AG09319 (cell line): ENCODE measurements at places on chromosomes 7 and 10.

DNA sequence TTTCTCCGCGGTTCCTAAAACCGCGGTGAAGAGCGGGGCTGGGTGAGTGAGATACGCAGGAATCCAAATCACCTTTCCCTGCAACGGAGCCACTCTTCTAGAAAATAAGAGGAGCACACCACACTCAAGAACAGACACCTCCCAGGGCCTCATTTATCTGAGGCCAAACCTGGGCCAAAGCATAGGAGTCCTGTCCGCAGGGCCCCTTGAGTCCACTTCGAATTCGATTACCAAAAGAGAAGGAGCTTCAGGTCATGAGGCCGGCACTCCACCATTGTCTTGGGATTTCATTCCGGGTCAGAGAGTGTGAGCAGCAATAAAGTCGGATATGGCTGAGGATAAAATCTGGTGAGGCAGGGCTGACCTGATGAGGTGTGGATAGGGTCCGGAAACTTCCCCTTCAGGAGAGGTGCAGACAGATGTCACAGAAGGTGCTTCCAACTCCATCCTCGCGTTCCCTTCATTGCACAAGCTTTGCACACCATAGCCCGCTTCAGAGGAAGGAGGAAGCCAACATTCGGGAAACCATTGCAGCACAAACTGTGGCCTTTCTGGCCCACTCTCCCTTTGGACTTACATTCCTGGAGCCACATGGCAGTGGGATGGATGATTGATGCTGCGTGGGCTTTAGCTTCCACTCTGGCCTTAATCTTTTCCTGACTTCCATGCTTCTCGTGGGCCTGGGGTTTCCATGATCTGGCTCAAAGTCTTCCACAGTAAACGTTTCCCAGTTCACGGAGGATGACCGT, 27.2 kb upstream of the ZNF273 start:
- no peak for DNase-seq

DNA sequence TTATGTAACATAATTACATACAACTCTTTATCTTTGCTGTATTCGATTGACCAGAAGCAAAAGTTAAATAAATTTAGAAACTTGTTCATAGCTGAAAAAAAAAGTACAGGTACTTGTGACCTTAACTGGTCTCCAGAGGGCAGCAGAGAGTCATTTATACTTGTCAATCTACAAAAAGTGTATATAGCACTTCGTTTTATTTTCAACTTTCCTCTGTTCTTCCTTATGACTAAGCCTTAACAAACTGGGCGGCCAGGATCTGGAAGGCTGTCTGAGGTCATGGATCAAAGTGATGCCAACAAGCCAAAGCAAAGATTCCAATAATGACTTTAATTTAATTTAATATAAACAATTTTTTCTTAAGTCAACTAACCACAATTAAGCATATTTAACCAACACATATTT, 29.8 kb downstream of the C10orf67 start:
- peak; percentile 69 for DNase-seq

GRCh38 chr7:87231258-87231657, 11.7 kb upstream of the TMEM243 start:
- DNase-seq: no peak

GRCh38 chr10:109784236-109784635, 139.1 kb downstream of the XPNPEP1 start:
- DNase-seq: no peak

DNA sequence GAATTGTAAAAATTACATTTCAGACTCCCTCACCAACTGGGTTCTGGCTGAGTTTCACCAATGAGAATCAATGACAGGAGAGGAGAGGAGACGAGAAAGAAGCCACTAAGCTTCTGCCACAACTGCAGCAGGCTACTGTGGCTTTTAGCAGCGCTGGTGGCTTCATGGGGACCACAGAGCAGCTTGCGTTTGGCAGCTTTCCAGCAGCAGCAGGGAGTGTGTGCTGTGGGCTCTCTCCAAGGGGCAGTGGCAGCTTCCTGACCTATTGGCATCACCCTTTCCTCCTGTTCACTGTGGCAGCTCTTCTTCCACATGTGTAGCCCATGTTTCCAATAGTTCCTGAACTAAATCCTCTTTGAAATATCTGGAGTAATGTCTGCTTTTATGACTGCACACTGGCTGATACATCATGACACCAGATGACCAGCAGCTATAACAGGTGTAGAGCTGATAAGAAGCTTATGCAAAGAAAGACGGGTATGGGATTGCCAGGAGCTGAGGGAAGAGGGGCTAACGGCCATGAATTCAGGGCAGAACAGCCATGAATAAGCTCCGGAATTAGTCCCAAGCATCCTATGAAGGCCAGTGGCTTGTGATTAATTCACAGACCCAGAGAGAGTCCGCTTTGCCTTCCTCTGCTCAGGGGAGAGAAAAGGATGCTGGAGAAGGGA, 46.8 kb downstream of the KCNH2 start:
- no peak for DNase-seq

GRCh38 chr10:105192861-105193260, 551.8 kb downstream of the SORCS3 start:
- no peak for DNase-seq

DNA sequence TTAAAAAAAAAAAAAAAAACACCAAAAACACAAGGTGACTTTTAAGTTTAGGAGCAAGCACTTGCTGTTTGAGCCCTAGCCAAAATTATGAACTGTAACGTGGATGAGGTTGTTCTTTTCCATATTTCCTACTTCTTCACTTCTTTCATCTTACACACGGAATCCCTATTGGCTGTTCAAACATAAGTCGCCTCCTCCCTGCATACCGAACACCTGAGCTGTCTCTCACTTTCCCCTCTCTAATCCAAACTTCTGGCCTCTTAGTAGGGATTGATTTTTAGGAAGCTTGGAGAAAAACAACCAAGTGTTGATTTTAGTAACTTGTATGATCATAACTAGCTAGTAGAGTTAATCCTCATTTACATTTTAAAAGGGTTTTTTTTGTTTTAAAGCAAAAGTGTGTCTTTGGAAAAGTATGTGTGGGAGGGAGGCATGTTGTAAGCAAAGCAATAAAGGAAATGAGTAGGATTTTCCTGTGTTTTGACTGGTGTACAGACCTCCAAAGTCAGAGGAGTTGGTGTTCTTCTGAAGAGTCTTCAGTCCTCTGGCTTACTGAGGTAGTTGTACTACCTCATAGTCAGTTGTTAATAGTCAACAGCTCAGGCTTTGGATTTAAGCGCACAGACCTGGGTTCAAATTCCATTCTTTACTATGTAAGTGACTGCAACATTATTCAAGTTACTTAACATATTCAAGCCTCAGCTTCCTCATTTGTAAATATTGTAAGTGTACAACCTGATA, 39.3 kb downstream of the RABGEF1 start:
- no peak for DNase-seq

DNA sequence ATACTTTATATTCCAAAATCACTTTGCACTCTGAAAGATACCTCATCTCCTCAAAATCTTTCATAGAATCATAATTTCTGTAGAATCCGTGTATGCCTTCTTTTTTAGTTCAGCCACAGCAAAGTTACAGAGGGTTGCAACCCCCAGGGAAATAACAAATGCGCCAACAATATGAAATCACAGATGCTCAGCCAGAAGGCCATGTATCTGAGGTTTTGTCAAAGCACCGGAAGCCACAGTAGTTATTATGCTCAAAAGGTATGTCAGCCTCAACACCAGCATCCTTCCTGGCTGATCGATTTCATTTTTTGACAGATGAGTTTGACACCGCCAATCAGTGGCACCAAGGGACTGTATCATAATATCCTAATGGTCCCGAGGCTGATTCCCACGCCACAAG, 204.1 kb downstream of the KCNMA1 start:
- no peak for DNase-seq

DNA sequence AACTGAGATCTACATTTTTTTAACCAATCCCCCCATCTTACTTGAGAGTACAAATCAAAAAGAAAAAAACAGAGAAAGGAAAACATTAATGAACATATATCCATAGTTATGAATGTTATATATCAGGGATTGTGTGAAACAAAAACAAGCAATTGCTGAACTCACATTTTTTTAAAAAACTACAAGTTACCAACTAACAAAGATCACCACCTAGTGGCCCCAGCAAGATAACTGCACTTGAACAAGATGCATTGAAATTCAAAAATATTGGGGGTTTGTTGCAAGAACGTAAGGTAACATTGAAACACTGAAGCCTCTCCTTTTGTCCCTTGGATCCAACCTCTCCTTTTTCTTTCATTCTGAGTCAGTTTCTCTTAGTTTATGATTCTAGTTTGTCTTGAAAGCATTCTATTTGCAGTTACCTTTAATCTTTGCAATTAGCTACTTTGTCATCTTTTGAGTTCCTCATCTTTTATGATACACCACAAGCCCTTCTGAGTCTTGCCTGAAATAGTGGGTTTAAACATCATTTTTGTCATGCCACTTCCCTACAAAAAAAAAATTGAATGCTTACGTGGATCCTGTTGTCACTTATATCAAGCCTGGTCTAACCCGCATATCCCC, 87.3 kb upstream of the TES start:
- DNase-seq: peak; percentile 16

DNA sequence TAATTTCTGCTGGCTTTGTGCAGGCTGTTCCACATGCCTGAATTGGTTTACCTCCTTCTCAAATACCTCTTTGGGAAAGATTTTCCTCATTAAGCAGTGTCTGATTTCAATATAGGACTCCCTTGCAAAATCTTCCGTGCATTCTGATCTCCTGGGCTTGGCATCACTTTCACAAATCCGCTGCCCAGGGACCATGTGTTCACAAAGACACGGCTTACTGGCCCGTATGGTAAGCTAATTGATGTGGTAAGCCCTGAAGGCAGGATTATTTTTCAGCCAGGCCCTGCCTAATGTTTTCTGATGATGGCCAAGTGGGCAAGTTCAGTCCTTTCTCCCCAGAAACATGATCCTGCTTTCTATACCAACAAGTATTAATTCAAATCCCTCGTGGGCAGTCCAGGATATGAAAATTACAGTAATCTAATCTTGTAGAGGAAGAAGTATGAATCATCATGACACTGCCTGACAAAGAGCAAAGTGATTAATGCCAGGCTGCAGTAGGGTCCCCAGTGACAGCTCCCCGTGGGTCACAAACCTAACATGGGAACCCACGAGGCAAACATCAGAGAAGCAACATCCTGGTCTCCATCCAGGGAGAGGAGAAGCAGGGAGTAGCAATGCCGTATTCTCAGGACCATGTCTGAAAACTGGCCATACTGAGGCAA, 11.6 kb upstream of the SVIL start:
- peak; percentile 95 for DNase-seq

DNA sequence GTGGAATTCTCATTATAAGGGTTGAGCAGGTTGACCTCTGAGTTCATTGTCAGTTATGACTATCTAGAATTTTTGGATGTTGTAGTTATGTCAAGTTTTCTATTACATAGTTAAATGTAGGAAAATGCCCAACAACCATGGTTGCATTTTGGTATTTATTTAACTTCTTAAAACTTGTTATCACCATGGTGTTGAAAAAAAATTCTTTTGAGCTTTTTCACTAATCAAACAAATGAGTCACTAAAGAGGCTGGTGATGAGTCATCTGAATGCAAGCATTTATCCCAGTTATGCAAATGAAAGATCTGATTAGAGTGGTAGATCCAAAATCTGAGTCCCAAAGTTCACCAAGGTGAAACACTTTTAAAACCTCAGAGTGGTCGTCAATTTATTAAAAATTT, 624.7 kb upstream of the IGFBP3 start:
- DNase-seq: no peak

- peak; percentile 88 for DNase-seq
Measured at GRCh38 chr10:119441151-119441821, 101.2 kb downstream of the RGS10 start.

GRCh38 chr10:1212571-1213141, 156.5 kb downstream of the WDR37 start:
- no peak for DNase-seq

DNA sequence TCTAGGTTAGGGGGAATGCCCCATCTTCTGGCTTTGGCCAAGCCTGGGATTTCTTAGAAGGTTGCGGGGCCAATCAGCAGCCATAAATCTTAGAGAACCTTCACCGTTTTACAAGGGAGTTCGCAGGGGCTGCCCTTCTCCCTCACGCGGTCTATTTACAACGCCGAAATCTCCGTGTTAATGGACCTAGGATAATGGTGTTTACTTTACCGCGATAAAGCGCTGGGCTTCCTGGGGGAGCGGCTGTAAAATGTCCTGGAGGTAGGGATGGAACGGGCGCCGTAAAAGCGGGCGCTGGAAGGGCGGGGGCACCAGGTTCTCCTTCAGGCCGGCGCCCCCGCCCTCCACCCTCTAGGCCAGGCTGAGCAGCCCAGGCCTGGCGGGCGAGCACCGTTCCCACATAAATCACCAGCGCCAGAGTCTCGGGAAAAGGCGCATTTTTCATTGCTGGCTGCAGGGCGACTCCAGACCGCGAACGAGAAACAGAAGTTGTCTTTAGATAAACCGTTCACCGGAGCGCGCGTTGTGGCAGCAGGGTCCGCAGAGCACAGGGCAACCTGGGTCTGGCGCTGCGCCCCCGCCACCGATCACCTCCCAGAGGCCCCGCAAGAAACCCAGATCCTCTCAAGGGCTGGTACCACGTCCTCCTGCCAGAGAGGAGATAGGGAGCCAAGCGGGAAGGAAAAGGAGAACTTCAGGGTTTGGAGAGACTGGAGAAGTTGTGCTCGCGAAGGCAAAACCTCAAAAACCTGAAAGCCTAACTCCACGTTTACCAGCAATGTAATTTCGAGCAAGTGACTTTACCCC, 12.5 kb upstream of the NKX2-3 start:
- DNase-seq: no peak

DNA sequence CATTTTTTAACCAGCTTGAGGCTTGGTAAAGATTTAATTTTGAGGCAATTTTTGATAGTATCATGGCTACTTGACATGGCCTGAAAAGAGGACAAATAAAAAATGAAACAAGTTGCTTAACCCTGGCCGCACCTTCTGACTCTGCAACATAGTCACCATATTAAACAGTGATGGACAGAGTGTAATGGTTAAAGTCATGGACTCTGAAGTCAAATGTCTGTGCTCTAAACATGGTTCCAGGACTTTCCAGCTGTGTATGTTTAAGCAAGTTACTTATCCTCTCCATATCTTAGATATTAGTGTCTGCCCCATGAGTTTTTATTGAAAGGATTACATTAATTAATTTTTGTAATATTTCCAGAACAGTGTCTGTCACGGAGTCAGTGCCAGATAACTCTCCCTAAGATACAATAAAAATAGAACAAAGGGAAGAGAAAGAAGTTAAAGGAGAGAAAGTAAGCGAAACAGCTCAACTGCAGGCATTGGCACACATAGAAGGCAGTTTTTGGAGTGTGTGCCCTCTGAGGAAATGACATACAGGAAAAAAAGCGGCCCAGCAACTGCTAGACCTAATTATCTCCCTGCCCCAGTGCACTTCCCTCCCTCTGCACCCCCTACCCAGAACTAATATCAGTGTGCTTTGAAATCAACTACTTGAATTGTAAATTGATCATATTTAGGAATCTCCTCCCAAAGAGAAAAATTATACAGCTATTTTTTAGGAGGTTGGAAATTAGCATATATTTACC, 65.3 kb downstream of the MACC1 start:
- no peak for DNase-seq

- DNase-seq: no peak
Measured at GRCh38 chr10:83934062-83934461, 205.2 kb upstream of the GHITM start.

- no peak for DNase-seq
Measured at GRCh38 chr7:38893061-38893460, 15.9 kb downstream of the VPS41 start.
